ENCODE measurements at places on chromosomes 6 and 20.
A peak's percentile ranks its signal among the peaks of the same experiment; 100 is the strongest.

DNA sequence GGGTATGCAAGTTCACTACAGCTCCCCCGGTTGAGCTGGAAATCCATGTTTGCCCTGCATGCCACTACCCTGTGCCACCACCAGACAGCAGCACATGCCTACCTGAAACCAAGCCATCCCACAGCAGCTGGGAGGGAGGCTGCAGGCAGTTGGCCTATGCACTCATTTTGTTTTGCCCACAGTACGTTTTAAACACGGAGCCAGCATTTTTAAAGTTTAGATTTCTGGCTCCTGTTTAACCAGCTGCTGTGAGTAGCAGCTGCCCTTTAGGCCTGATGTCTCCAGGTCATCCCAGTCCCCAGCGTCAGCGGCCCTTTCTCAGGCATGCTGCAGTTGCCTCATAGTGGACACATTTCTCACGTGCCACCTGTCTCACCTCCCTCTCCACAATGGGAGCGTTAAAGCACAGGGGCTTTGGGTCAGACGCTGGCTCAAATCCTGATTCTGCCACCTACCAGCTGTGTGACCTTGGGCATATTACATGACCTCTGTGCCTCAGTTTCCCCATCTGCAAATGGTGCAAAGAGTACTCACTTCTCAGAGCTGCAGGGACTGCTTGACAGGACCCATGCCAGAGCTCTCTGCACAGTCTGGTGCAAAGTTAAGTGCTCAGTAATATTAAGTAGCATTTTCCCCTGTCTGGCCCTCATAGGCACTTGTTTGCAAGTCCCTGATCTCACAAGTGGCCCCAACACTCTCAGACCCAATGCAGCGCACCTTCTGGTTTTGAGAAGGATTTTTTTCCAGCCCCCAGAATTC is 8.2 kb upstream of the UBE2V1 start:
- DNase-seq = peak; percentile 14

- DNase-seq = no peak
Observed at GRCh38 chr20:46122071-46122470, 4.0 kb downstream of the CD40 start.

DNA sequence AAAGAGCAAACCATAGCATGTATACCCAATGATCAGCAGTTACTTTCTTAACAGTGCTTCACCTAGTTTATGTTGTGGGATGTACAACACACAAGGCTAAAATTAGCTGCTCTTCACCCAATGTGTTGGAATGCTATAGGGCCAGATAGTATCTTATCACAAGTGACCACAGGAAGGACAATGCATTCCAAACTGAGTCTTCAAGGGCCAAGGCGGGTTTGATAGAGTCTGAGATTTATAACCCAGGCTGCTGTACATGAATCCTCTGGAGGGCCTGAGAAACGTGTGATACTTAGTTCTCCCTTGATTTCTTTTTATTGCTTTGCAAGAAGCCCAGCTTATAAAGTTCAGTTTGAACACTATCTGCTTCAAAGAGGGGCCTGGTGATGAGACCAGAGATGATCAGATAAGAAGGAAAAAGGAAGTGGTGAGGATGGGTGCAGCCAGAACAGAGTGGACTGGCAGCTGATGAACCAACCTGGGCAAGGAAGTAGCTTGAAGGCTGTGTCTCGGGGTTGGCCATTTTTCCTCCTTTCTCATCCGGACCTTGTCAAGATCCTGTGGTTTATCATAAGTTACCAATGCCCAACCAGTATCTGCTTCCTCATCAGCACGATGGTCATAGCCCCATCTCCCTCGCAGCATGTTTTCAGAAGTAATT is 62.2 kb upstream of the BMP2 start:
- DNase-seq = no peak

DNA sequence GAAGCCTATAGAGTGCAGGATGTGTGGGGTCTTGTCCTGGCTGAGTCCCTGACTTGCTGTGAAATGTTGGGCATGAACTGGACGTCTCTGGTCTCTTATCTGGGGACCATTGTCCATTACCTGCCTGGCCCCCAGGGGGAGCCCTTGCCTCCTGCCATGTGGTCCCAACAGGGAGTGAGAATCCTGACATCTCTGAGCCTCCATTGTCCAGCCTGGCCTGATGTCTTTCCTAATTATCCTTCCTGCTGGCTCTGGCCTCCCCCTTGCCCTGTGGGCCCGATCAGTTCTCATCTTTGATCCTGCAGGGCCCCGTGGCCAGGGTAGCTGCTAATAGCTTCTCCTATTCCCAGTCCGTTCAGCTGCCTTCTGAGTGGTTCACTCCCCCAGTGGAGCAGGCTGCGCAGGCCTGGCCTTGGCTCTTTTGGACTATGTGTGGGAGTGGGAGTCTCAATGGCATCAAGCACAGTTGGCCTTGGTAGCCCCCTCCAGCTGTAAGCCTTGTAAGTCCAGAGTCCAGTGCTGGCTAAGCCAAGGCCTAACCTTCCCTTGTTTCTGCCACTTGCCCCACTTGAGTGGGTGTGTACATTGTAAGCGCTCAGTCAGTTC is 77.9 kb upstream of the RALY start:
- no peak for DNase-seq

DNA sequence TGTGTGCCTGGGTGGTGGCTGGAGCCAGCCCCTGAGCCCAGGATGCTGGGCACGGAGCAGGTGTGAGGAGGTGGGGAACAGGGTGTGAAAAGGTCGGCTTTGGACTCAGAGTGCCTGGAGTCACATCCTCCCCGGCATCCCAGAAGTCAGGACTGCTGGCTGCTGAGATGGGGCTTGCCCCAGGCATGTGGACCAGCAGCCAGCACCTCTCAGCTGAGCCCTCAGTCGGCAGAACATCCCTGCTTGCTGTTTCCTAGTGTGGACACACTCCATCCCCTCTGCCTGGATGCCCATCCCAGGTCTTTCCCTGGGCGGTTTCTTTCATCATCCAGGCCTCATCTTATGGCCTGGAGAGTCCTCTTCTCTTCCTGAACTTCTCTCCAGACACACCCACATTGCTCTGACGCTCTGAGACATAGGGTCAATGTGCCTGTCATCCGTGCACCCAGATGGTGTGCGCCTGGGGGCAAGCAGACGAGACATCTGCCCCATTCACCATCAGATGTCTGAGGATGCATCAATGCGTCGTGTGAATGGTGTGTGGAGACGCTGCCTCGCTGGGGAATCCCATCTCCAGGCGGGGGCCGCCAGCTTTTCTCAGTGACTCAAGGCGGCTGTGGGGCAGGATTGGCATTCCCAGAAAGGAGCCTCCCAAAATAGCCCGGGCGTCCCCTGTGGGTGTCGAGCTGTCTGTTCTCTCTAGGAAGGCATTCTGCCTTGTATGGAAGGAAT is 104.2 kb downstream of the SYCP2 start:
- DNase-seq = no peak

DNA sequence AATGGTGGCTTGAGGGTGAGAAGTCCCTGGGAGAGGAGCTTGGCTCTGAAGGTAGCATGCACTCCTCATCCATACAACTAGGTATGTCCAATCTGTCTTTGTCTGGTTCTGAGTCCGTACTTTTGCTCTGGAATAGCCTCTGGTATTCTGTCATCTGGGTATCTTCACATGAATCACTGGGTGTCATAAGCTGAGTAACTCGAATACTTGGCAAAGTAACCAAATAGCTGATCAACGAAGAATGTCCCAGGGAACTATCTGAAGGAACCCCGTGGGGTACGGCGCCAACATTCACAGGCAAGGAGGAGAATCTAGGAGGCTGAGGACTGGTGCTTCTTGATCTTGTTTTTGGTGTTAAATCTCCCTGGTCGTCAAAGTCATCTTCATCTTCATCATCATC is 184.8 kb downstream of the HIVEP2 start:
- no peak for DNase-seq

DNA sequence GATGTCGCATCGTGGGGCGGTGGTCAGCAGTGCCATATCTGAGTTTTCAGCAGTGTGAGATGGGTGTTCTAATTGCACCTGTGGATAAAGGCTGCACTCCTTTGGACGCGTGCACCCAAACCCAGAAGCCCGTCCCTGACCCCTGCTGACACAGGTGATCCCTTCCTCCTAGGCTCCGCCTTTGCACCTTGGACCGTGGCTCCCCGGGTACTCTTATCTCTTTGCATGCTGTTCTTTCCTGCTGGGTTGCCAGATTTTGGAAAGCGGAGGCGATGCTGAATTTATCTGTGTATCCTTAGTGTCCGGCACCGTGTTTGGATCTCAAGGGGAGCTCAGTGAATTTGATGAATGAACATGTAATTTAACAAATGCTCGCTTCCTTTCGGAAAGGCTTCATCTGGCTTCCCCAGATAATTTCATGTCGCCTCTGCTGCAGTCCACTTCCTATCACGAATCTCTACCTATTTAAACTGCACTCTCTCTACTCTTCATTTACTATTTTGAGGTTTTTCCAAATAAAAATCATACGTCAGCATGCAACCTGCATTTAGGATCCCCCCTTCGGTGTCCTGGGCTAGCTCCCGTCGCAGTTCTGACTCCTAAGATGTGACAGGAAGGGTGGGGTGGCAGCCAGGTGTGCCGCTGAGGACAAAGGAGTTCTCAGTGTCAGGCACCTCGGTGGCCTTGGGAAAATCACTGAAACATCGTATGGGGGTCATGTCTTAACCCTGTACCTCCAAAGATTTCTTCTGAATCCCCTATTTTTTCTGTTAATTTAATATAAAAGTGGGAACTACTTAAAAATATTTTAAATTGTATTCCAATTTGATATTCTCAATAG is 753 bp upstream of the PERP start:
- peak; percentile 50 for DNase-seq

DNA sequence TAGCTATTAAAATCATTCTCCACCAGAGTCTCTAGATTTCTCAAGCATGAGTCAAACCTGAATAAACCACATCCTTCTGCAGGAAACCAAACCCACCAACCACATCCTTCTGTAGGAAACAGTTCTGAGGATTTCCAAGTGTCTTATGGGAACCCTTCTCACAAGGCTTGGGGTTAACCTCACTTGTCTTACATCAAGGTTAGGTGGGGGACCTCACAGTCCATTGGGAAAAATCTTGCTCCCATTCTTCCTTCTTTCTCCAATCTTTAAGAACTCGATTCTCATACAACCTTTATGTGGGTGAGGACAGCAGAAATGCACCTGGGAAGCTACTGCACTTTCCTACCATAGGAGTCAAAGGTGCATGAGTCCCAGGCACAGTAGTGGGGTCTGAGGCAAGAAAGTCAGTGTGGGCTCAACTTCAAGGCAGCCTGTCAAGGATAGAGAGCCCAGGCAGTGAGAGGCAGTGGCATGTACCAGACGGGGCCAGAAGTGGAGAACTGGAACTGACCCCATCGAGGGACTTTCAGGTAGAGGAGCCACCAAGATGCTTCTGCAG is 114.5 kb downstream of the SLC22A3 start:
- no peak for DNase-seq

DNA sequence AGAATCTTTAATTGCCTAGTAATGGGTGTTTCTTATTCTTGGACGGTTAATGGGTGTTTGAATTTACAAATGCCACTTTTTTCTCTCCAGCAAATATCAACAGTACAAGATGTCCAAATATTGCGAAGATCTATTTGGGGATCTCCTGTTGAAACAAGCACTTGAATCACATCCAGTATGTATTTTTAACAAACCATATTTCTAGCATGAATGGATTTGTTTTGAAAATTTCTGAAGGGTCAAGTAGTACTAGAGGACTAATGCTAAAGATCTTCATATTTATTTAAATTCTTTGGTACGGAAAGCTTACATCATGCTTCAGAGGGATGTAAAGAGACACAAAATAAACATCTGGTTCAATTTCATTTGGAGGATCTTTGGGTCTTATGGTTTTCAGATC is 123.9 kb upstream of the LAMP5 start:
- DNase-seq = no peak

GRCh38 chr6:106939208-106939607 is 35.3 kb downstream of the CD24 start:
- DNase-seq = peak; percentile 10

- no peak for DNase-seq
Observed at GRCh38 chr6:42201382-42201781, 6.6 kb upstream of the GUCA1B start.

DNA sequence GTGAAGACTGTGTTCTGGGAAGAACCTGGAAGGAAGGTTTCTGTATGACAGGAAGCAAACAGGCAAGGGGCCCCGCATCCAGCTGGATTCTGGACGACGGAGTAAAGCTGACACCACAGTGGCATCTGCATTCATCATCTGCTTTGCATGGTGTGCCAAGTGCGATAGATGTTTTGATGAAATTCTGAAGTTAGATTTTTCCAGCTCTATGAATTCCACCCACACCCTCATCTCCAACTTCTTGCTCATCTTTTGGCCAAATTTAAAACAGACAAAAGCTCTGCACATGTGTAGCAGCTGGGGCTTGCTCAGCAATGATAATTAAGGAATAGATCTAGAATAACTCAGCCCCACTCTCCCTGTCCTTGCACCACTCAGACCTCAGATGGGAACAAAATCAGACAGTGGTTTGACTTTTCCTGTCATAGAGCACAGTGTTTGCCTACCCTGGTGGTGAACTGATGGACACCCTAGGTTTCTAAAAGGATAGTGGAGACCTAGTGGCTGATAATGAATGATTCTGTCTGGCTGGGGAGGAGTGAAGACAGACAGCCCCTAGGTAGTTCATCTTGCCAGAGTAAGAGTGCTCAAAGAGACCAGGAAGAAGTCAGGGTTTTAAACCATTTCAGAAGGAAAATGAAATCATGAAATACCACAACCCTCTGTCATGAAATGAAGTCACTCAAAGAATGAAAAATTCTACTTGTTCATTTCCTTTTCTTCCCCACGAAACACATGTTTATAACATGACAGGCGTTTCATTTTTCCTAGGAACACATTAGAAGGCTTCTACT is 85.8 kb downstream of the BCAS1 start:
- no peak for DNase-seq

DNA sequence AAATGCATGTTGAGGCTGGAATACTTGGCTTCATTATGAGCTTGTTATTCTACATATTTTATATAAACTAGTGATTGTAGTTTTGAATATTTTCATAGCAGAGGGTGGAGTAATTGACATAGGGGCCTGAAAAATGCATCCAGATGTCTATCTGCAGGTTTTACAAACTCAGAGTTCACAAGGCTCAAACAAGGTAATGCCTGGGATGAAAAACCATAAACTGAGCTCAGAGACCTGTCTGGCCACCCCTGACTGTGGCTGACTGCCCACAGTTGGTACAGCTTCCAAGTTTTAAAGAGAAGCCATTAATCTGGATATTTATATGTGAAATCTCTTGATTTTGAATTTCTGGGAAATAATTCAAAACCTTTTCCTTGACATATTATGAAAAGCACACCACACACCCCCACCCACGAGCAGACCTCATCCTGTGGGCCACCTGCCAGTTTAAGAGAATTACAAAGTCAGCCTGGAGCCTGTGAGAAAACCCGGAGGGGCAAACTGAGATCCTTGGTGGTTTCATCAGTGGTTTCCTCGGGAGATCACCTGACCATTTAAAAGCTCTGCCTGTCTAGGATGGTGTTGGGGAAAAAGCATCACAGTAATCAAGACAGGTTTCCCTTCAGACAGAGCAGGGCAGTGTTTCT is 230.1 kb downstream of the SAMD5 start:
- no peak for DNase-seq

GRCh38 chr20:57261457-57262251 is 4.8 kb downstream of the BMP7 start:
- DNase-seq = no peak

- DNase-seq = no peak
Observed at GRCh38 chr20:20755231-20755630, 42.8 kb upstream of the RALGAPA2 start.

GRCh38 chr6:111799576-111800258 is 73.5 kb downstream of the FYN start:
- no peak for DNase-seq

GRCh38 chr6:139496654-139497344 is 122.4 kb upstream of the CITED2 start:
- DNase-seq = no peak

Data from NCI-H1930 (cell line).